A549 treated with RU486 at 1 μM for 4 hours (cell line): ENCODE measurements at places on chromosomes 2 and 18. TPM values are rescaled to one million over a fixed set of nuclear protein-coding genes. Genes with fewer than 3 reads are reported as not detected.

The IL1R1 gene
- 16.2 to 31.6 TPM (median 26.8 TPM) in 5 replicates for total RNA-seq

The DYNAP gene
- total RNA-seq: not detected in 5 replicates

The DSG1 gene
- total RNA-seq: not detected in 5 replicates

The INO80B gene
- total RNA-seq: 52.7 to 58.3 TPM (median 55.9 TPM) in 5 replicates

The SP140 gene
- total RNA-seq: 0.08 to 0.39 TPM in 2 of 5 replicates, not detected in the others

The ADAM23 gene
- 8.5 to 11.2 TPM (median 9.6 TPM) in 5 replicates for total RNA-seq

The TXNDC2 gene
- total RNA-seq: 0.06 to 0.38 TPM (median 0.16 TPM) in 5 replicates

The CLEC4F gene
- not detected in 5 replicates for total RNA-seq

The BOD1L2 gene
- total RNA-seq: not detected in 5 replicates

The SNED1 gene
- total RNA-seq: 0.30 to 1.1 TPM (median 0.53 TPM) in 5 replicates

The GREB1 gene
- 1.8 to 3.7 TPM (median 3.0 TPM) in 5 replicates for total RNA-seq

The SPAG16 gene
- total RNA-seq: 6.3 to 14.3 TPM (median 11.7 TPM) in 5 replicates

The SCG2 gene
- total RNA-seq: 0.82 to 1.5 TPM (median 1.2 TPM) in 5 replicates

The CBLN2 gene
- 0.05 to 0.28 TPM (median 0.07 TPM) in 3 of 5 replicates, not detected in the others for total RNA-seq

The CFC1 gene
- not detected in 5 replicates for total RNA-seq

The TMEM247 gene
- total RNA-seq: not detected in 5 replicates

The IL1RL2 gene
- total RNA-seq: 0.05 TPM in 1 of 5 replicates, not detected in the others

The RNF152 gene
- total RNA-seq: 0.01 to 0.15 TPM in 2 of 5 replicates, not detected in the others

The VWA3B gene
- total RNA-seq: 0.51 to 0.77 TPM (median 0.62 TPM) in 3 of 5 replicates, not detected in the others

The MOCOS gene
- 2.6 to 3.6 TPM (median 2.7 TPM) in 5 replicates for total RNA-seq

The HJURP gene
- total RNA-seq: 76.2 to 89.5 TPM (median 80.6 TPM) in 5 replicates

The TDRD15 gene
- not detected in 5 replicates for total RNA-seq

The SLC5A7 gene
- total RNA-seq: not detected in 5 replicates

The TCF7L1 gene
- total RNA-seq: 5.9 to 10.3 TPM (median 7.6 TPM) in 5 replicates

The PDE11A gene
- 0.19 to 0.61 TPM (median 0.47 TPM) in 5 replicates for total RNA-seq

The TEKT4 gene
- total RNA-seq: not detected in 5 replicates

The THSD7B gene
- not detected in 5 replicates for total RNA-seq

The ABCG8 gene
- total RNA-seq: not detected in 5 replicates

The CD28 gene
- total RNA-seq: not detected in 5 replicates

The HNRNPLL gene
- total RNA-seq: 16.2 to 27.0 TPM (median 25.0 TPM) in 5 replicates

The HOXD13 gene
- 0.15 to 0.29 TPM (median 0.16 TPM) in 5 replicates for total RNA-seq

The KLF7 gene
- 17.2 to 27.2 TPM (median 22.6 TPM) in 5 replicates for total RNA-seq

The MAPK4 gene
- total RNA-seq: 0.08 to 0.16 TPM (median 0.13 TPM) in 4 of 5 replicates, not detected in the other

The SKA1 gene
- total RNA-seq: 10.4 to 14.0 TPM (median 12.1 TPM) in 5 replicates

The RBM43 gene
- total RNA-seq: 2.1 to 4.0 TPM (median 3.8 TPM) in 5 replicates

The FAM110C gene
- 0.06 to 0.30 TPM (median 0.16 TPM) in 5 replicates for total RNA-seq

The TTC27 gene
- 24.0 to 28.8 TPM (median 25.2 TPM) in 5 replicates for total RNA-seq

The POTEJ gene
- total RNA-seq: not detected in 5 replicates

The KIF5C gene
- total RNA-seq: 0.16 to 0.42 TPM (median 0.35 TPM) in 5 replicates

The WNT10A gene
- 0.07 to 0.31 TPM in 2 of 5 replicates, not detected in the others for total RNA-seq

The GALR1 gene
- not detected in 5 replicates for total RNA-seq

The POTEF gene
- total RNA-seq: 0.03 TPM in 1 of 5 replicates, not detected in the others

The RNU2-63P gene
- not detected in 5 replicates for total RNA-seq

The GRHL1 gene
- 0.73 to 2.7 TPM (median 1.2 TPM) in 5 replicates for total RNA-seq

The RBFA gene
- total RNA-seq: 29.6 to 31.1 TPM (median 30.4 TPM) in 5 replicates

The REG3A gene
- not detected in 5 replicates for total RNA-seq

The TMEM178A gene
- 0.10 to 0.20 TPM (median 0.15 TPM) in 3 of 5 replicates, not detected in the others for total RNA-seq

The RTP5 gene
- not detected in 5 replicates for total RNA-seq

The RGPD5 gene
- 4.3 to 9.1 TPM (median 5.6 TPM) in 5 replicates for total RNA-seq

The FEV gene
- total RNA-seq: not detected in 5 replicates
